ENCODE measurements at places on chromosomes 7 and 10. TPM values are rescaled to one million over a fixed set of nuclear protein-coding genes. Genes with fewer than 3 reads are reported as not detected.

- no peak for DNase-seq
Observed at GRCh38 chr7:36919738-36920137, 195.4 kb upstream of the AOAH start.

The GLUD1 gene
- 136 TPM for total RNA-seq

DNA sequence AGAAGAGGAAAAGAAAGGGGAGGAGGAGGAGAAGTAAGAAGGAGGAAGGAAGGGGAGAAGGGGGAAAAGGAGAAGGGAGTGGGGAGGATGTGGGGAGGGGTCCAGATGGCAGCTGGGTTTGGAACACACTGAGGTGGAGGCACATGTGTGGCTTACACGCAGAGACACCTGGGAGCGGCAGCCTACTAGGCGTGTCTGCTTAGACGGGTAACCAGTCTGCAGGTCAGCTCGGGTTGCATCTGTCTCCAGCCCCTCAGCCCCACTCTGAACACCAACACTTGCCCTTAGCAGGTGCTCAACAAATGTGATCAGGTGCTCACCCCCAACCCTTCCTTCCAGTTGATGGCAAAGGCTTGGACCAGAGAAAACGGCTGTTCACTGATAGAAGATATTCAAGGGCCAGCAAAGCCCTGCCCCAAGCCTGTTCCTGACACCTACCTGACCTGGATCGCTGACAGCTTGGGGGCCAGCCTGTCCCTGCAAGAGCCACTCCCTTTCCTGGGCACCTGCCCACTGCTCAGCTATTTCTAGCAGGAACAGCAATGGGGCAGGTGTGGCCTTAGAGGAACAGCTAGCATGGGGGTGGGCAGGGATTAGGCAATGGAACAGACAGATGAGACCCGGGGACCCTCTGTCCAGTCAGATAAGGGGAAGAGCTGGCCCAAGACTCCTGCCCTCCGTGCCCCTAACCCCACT is 70.5 kb downstream of the SH3PXD2A start:
- DNase-seq = no peak

DNA sequence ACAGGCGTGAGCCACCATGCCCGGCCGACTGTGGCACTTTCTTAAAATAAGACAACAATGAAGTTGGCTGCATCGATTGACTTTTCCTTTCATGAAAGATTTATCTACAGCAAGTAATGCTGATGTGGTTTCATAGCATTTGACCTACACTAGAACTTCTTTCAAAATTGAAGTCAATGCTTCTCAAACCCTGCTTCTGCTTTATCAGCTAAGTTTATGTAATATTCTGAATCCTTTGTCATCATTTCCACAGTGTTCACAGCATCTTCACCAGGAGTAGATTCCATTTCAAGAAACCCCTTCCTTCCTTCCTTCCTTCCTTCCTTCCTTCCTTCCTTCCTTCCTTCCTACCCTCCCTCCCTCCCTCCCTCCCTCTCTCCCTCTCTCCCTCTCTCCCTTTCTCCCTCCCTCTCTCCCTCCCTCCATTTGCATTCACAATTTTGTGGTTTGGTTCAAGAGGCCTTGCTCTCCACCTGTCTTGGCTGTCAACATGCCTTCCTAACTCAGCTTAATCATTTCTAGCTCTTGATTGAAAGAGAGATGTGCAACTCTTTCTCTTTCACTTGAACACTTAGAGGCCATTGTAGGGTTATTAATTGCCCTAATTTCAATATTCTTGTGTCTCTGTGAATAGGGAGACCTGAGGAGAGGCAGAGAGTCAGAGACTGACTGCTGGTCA is 52.1 kb downstream of the HDAC9 start:
- no peak for DNase-seq

DNA sequence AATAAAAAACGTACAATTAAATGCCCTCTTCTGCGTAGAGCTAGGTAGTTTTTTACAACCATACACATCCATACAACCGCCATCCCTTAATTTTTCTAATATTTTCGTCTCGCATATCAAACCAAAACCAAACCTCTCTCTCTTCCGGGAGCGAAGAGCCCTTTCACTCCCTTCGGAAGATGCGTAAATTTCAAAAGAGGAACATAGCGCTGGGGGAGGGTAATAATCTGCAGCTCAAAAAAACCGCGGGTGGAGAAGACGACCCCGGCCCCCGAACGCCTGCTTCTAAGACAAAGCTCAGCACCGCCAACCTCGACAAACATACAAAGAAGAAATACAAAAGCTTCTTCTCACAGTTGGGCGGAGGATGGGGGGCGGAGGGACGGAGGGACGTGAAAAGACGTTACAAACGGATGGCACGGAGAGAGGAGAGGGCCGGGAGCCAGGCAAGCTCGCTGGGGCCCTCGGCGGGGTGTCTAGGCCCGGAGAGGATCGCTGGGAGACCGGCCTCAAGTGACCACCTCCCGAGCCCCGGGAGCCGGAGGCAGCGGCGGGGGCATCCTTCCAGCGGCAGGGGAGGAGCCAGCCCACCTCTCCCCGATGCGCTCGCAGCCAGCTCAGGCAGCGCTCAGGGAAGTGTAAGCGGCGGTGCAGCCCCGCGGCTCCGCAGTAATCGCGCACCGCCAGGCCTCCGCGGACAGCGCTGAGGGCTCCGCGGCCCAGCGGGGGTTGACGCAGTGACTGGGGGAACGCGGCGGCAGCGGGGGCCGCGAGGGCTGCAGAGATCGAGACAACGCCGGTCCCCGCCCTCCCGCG is 851 bp downstream of the MKRN1 start:
- peak; percentile 50 for DNase-seq

The STEAP2 gene
- total RNA-seq = 0.64 TPM

The AKAP9 gene
- total RNA-seq = 25.2 TPM

The CDH23 gene
- under 0.01 TPM for total RNA-seq

The RADIL gene
- 1.7 TPM for total RNA-seq

The MLXIPL gene
- not detected for total RNA-seq

The PIK3AP1 gene
- total RNA-seq = under 0.01 TPM

The OR2A25 gene
- total RNA-seq = not detected

GRCh38 chr10:98556061-98556460 is 109.3 kb upstream of the HPS1 start:
- peak; percentile 20 for DNase-seq

Measured in dermis microvascular lymphatic vessel endothelial cell (primary cell).